ENCODE measurements at places on chromosomes 16 and 17. TPM values are rescaled to one million over a fixed set of nuclear protein-coding genes. Genes with fewer than 3 reads are reported as not detected.

Gene SMIM5
- total RNA-seq, result 0.42 TPM

- DNase-seq, result no peak
Measured at GRCh38 chr17:47287068-47287467, 33.4 kb downstream of the ITGB3 start.

GRCh38 chr16:13864689-13865088 is 55.3 kb upstream of the ERCC4 start:
- DNase-seq, result no peak

DNA sequence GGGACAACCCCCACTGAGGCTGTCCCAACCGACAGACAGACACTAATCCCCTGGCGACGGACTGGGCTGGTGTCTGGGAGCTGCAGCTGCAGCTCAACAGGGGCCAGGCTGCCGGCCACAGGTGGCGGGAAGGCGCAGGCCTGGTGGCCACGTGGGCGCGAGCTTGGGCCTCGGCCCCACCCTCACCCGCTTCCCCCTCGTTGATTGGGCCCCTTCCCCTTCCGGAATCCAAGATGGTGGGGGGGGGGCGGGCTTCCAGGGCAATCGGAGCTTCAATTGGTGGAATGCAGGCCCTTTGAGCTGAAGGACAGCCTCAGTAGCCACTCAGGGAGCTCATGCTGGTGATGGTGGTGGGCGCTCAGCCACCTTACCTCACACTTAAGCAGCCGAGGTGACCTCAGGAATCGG is 8.7 kb upstream of the TBX4 start:
- DNase-seq, result no peak

- DNase-seq, result no peak
Measured at GRCh38 chr17:6476810-6477179, 32.5 kb downstream of the PIMREG start.

DNA sequence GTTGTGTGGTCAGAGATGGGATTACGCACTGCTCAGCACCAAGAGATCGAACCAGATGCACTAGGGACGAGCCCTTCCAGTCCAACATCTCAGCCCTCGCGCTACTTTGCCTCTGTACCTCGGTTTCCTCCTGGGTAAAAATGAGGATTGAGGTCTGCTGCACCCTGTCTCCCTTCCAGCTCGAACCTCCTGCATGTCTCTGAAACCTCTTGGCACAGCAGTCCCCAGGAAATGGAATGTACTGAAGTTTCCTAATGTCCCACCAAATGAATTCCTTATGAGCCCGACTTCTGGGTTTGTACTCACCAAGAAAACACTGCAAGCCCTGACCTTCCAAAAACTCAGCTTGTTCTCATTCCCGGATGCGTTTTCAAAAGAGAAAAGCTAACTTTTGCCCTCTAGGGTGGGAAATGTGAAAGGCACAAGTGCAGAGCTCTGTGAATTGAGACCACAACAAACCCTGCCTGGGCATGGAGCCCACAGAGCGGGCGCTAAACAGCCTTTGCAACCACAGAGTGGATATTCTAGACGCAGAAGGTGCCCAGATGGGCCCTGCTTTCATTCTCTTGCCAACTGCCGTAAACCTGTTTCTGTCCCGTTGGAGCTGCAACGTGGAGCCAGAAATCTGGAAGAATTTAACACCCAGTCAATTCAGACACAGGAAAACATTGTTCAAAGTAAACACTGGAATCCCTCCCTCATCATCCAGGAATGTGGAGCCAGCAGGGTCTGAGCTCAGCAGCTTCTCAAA is 10.3 kb downstream of the CDRT4 start:
- no peak for DNase-seq

DNA sequence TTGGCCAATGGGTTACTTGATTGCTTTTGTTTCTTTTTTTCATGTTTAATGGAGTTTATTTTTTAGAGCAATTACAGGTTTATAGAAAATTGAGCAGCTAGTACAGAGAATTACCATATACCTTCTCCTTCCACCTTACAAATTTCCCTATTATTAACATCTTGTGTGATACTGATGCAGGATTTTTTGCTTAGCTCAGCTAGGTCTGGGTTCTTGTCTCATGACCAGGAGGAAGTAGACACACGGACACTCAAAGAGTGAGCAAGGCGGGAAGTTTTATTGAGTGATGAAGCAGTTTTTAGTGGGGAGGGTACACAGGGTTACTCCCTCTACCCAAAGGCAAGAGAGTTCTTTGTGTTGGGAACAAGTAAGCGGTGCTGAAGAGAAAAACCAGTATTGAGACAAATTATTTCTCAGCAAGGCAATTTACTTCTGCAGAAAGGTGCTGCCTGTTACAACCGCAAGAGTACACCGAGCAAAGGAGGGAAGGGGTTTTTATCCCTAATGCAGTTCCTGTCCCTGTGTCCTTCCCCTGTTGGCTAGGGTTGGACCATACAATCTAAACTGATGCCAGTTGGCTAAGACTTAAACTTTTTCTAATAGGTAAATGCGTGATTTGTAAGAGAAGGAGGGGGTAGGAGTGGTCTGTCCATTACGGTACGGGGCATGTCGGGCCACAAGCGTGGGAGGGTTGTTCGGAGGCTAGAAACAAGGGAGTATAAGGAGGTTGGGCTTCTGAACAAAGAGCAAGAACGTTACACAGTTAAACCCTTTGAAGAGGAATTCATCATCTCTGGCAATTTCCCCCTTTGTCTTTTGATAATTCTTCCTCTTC is 26.9 kb downstream of the SEC14L1 start:
- DNase-seq, result no peak

GRCh38 chr16:52783616-52784015 is 236.7 kb upstream of the TOX3 start:
- no peak for DNase-seq

Gene ACSM2B
- not detected for total RNA-seq

DNA sequence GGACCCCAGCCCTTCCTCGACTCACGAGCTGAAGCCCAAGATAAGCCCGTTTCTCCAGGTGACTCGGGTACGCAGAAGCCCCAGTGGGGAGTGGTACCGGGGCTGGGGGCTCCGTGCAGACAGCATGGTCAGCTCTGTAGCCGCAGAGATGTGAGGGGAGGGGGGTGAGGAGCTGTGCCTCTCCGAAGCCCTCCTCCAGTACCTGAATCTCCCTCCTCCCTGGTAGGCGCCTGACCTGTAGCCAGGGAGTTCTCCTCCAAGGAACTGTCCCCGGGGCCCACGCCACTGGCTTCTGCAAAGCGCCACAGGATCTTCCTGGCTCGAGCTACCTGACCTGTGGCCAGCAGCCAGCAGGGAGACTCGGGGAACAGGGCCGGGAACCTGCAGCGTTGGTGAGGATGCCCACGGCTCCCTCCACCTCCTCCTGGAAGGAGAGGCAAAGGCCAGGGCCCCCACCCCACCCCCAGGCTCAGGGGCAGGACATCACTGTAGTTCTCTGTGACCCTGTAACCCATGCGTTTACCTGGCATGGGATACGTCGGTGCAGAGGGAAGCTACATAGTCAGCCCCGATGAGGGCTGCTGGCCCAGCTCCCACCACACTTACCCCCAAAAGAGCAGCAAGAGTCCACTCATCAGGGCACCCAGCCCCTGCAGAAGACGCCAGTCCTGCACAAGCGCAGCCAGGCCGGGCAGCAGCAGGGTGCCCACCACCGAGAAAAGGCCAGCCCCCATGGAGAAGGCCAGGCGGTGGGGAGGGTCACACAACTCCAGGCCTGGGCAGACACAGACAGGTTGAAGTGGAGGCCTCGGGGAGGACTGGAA is 1.7 kb downstream of the SLC22A31 start:
- DNase-seq, result no peak

DNA sequence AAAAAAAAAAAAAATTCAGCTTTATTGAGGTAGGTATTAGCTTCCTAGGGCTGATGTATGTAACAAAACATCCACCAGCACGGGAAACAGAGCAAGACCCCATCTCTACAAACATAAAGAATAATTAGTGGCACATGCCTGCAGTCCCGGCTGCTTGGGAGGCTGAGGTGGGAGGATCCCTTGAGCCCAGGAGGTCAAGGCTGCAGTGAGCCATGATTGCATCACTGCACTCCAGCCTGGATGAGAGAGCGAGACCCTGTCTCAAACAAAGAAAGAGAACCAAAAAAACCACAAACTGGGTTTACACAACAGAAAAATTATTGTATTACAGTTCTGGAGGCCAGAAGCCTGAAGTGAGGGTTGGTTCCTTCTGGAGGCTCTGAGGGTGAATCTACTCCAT is 4.0 kb upstream of the MMP25 start:
- no peak for DNase-seq

DNA sequence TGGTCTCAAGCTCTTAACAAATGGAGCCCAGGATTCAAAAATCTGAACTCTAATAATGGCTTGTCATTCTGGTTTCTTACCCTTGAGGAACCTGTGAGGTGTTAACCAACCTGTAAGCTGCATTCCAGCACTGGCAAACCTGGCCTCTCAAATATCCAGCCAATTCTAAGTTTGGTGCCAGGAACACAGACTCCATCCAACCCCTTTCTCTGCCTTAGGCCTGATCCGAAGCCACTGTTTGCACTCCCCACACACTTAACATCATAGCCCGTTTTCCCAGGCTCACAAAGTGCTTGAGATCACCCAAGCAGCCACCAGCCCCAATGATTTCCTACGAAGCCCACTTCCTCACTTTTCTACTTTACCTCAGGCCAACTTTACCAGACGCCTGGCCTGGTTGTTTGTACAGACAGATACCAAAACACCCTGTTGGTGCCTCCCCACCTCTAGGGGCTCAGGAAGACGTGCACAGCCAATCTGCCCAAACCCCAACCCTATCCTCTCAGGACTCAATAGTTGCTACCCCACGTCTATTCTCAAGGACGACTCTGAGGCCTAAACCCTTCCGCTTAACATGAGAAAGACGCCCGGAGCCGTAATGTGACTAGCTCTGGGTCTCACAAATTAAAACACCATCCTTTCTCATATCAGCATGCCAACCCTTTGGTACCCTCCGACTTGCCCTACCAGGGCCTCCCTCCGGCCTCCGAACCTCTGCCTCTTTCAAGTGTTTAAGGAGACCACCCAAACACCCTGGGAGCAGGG is 3.2 kb upstream of the PER1 start:
- DNase-seq, result no peak

DNA sequence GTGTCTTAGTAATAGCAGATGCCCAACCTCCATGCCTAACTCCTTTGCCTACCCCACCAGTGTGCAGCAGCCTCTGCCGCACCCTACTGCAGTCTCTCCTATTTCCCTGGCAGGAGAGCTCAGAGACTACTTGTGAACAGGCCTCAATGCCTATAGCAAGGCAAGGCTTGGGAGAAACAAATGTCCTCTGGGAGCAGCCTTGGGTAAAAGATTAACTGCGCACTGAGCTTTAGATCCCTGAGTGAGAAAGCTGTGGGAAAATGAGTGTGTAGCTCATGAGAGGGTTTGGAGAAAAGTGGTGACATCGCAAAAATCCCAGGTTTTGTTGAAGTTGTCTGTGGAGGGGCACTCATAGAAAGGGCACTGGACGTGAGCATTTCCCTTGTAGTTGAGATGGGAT is 335.8 kb downstream of the WWOX start:
- no peak for DNase-seq

GRCh38 chr17:57948555-57949420 is 6.4 kb downstream of the CUEDC1 start:
- DNase-seq, result no peak

- DNase-seq, result no peak
Measured at GRCh38 chr17:10018461-10018891, 113.4 kb upstream of the RCVRN start.

GRCh38 chr16:85103114-85104079 is 8.9 kb downstream of the CIBAR2 start:
- no peak for DNase-seq
